ENCODE measurements at places on chromosomes 1 and 21.

DNA sequence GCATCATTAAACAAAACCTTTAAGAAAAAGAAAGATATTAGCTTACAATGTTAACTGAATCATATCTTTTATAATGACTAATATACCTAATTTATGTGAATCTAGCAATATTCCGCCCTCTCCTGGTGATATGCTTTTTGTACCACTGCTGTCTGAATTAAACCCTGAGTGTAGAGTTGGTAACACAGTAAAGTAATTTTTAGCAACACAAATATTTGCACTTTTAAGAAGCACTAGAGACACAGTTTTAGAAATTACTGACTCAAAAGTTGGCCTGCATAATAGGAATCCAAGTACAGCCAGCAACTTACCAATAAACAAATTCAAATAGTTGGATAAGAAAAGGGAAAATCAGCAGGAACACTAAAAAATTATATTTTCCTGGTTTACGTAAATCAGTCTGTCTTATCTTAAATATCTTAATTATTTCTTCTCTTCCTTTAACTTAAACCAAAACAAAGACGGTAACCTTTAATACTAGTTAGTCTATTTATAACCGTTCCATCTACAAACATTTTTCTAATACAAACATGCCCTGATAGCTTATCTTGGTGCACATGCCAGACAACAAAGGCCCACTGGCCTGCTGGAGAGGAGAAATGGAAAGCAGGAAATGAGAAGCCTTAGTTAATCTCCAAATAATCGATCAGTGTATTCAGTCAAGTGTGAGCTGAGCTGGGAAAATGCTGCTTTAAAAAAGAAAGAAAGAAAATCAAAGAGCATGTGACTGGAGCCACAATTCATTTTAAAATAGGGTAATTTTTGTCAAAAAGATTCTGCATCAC lies 246.0 kb downstream of the RERE start:
- no peak for DNase-seq

GRCh38 chr21:34360488-34361241 lies 3.1 kb upstream of the KCNE2 start:
- DNase-seq, result no peak

DNA sequence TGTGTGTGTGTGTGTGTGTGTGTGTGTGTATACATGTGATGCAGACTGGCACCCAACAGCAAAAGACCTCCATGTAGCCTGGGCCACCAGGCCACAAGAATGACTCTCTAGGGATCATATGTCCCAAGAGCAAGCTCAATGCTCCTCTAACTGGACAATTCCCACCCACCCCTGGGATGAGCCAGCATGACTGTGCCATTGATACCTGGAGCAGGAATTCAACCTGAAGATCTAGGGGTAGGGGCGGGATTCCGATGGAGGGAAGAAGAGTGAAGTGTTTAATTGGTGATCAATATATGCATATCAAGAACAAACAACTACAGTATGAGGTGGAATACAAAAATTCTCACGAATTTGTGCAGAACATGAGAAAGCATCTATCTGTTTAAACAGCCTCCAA lies 136.2 kb downstream of the PSMG1 start:
- DNase-seq, result no peak

GRCh38 chr1:153946622-153947241 lies at the start of gene DENND4B:
TSS of gene DENND4B (minus strand) at chr1:153946718. CDS start at chr1:153944374, 2,344 bp downstream.
- peak; percentile 78 for DNase-seq

DNA sequence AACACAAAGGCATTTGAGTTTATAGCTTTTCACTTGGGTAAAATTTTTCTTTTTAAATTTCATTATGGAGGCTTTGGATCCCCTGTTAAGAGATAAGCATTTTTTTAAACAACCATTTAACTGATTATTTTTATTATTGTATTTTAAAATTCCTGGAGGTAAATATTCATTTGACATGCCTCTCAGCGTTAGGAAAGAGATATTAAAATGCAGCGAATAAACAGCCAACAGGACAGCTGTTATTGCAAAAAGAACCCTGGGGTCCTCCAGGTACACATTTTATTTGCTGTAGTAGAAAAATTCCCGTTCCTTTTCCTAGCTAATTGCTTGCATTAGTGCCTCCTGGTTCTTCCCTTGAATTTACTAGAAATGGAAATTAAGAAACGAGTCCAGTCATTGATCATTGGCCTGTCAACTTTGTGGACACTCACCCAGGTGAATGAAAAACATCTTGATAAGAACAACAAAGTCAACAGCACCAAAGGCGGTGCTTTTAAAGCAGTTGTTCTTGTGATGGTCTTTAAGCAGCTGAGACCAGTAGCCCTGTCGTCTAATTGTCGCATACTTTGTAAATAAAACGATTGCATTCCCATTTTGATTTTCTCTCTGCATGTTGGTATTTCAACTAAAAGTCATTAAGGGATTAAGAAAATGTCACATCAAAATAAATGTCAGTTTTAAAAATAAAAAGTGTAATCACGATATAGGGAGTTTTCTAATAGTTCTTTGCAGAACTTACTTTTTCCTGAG lies 282.4 kb downstream of the GRIK1 start:
- no peak for DNase-seq

GRCh38 chr1:161921990-161922389 lies 101.7 kb downstream of the OLFML2B start:
- DNase-seq, result no peak

DNA sequence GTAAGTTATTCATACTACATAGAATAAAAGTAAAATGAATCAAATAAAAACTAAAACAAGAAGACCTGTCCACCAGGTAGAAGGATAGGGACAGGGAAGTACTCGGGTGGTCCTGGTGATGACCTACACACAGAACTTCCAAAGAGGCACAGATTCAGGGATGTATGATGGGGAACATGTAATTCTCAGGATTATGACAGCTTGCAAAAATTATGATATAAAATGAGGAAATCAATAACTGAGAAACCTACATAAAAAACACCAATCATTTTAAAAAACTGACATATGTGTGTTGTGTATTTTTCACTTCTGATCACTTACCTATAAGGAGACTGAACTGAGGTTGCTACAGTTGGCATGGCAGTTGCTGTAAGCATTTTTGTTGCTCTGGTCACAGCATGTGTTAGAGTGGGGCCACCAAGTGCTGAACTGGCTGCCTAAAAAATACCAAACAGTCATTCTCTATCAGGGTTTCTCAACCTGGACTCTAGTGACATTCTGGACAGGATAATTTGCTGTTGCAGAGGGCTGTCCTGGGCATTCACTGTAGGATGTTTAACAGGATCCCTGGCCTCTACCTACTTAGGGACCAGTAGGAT lies 73.8 kb downstream of the USP24 start:
- no peak for DNase-seq

GRCh38 chr1:199735660-199736059 lies 291.9 kb upstream of the NR5A2 start:
- no peak for DNase-seq

GRCh38 chr1:22814176-22815042 lies 103.8 kb downstream of the EPHB2 start:
- no peak for DNase-seq

GRCh38 chr1:246703581-246703980 lies 20.6 kb upstream of the SCCPDH start:
- DNase-seq, result no peak

GRCh38 chr1:23673086-23673813 lies 18.4 kb upstream of the RPL11 start:
- no peak for DNase-seq

- no peak for DNase-seq
Observed at GRCh38 chr1:76727520-76727919, 139.8 kb upstream of the ST6GALNAC5 start.

Measured in activated T-cell treated with anti-CD3 and anti-CD28 coated beads, Interleukin-2, amount 50 U/mL, for 1 hour (primary cell).